ENCODE measurements at places on chromosomes 4 and X.

DNA sequence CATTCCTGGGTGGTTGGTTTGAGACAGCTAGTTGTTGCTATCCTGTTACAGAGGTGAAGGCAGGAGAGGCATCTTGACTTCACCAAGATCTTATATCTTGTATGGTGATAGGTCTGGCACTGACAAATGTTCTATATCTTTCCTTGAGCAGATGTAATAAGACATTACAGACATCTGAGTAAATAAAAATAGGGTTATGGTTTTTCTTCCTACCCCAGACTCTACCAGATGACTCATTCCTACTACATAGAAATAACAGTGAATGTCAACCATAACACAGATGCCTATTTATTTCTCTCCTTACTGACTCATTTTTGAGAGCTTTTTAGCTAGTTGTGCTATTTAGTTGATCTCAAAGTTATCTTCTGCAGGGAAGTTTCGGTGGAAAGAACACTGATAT is 21.9 kb downstream of the HNRNPH2 start:
- no peak for DNase-seq

DNA sequence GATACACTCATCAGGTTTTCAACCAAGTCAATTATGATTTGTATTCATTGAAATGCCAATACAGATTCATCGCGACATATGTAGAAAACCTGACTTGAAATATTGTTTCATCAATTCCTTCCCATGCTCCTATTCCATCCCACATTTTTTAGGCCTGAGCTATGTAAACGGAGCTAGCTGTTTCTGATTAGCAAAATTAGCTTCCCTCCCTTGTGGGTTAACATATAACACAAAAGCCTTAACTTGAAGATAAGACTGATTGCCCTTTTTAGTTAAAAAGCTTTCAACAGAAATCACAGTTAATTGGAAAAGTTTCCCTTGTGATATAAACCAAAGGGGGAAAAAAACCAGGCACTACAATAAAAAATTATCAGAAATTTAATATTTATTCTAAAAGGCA is 32.8 kb upstream of the DCLK2 start:
- no peak for DNase-seq

DNA sequence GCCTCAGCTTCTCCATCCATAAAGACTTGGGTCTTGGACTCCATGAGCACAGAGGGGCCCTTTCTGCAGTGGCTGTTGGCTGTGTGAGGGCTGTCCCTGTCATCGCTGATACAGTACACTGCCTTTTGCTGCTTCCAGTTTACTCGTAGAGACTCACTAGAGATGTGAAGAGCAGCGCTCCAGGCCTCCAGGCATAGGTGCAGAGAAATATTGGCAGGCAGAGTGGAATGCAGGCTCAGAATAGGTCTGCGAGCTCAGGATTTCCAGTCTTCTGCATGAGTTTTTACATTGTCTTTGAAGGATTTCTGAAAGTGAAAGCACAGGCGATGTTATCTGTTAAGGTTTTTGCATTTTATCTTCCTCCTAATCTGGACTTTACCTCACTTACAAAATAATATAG is 97.4 kb downstream of the AASDH start:
- DNase-seq: no peak

DNA sequence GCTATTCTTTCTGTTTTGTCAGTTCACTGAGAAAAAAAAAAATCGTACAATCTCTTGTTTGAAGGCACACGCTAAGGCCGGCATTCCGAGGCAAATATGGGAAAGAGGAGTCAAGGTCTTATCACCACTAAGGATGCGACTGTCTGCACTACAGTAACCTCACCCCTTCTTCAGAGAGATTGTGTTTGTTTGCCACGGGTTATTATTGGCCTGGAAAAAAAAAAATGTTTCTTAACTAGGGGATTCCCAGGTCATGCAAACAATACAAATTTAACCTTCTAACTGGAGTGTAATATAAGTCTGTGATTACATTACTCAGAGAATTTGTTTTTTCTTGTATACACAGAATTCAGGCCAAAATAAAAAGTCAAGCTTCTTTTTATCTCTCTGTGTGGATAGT is 168.3 kb downstream of the TMA16 start:
- no peak for DNase-seq

DNA sequence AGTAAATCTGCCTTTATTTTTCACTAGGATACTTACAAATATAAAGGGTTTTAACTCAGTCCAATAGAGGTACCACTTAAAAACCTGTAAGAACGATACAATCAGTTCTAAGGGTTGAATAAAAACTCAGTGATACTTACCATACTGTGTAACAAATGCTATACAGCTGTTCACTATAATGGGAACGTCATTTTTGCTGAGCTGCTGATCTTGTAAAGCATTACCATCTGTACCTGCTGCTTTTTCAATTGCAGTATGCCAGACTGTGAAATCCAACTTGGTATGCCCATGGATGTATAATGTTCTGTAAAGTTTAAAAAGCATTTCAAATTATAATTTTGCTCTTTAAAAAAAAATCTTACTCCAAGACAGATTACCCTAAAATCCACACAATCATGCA is 111.2 kb downstream of the ARAP2 start:
- no peak for DNase-seq

DNA sequence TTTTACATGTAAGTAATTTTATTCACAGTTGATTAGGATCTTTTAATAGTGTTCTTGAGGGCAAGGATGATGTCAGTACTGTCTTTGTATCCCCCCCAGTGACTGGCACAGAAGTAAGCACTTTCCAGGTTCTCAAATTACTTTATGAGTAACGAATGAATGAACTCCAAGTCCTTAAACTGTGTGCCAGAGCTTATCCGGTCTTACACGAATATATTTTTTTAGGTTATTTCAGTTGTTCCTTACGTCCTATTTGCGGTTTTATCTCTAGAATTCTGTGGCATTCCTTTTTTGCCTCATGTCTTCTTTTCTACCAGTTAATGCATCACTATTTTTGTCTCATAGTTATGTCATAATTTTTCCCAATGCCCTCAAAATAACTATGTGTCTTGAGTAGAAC is 106.9 kb upstream of the MID1IP1 start:
- no peak for DNase-seq

DNA sequence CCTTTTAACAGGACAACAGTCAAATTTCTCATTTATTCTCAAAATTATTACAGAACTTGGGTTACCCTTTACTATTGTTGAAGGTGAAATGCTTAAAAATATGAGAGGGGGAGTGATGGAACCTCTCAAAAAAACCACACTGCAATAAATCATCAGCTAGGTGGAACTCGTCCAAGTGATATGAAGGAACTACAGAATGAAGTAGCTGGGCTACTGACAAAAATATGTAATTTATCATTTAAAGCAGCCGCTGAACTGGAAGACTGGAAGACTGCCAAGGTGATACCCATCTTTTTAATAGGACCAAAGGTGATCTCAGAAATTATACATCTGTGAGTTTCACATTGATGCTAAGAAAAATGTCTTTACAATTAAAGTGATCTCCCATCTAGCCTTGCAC is 597.7 kb upstream of the TENM3 start:
- no peak for DNase-seq

GRCh38 chrX:67777148-67777547 is 233.3 kb downstream of the AR start:
- no peak for DNase-seq

- no peak for DNase-seq
These were observed 4.7 kb downstream of the SRPX2 start for GRCh38 chrX:100648458-100649417.

- DNase-seq: no peak
These were observed 150.3 kb downstream of the FBXW7 start for GRCh38 chr4:152385551-152385950.

DNA sequence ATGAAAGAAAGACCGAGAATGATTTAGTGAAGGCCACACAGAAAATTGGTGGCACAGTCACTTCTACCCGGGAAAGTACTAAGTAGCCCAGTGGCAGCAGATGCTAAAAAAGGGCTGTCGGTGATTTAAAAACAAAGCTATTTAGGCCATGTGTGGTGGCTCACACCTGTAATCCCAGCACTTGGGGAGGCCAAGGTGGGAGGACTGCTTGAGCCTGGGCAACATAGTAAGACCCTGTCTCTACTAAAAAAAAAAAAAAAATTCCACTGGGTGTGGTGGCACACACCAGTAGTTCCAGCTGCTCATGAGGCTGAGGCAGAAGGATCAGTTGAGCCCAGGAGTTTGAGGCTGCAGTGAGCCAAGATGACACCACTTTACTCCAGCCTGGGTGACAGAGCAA is 144.2 kb downstream of the CBR4 start:
- DNase-seq: no peak

- no peak for DNase-seq
These were observed 446.5 kb downstream of the SPRY1 start for GRCh38 chr4:123843137-123843536.

GRCh38 chrX:14032406-14032805 is 2.7 kb upstream of the GEMIN8 start:
- DNase-seq: no peak

DNA sequence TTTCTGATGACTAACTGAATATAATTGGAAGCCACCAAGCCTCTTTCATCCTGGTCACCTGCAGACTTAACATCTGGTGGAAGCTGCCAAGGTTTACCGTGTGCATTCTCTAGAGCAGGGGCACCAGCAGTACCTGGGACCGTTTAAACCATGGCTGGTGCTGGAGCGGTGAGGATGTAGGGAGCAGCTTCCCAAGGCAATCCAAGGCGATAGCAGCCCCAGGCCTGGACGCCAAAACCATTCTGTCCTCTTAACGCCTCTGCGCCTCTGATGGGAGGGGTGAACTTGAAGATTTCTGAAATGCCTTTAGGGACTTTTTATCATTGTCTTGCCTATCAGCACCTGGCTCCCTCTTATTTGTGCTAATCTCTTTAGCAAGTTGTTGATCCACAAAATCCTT is 37.3 kb upstream of the SPANXN2 start:
- DNase-seq: no peak

DNA sequence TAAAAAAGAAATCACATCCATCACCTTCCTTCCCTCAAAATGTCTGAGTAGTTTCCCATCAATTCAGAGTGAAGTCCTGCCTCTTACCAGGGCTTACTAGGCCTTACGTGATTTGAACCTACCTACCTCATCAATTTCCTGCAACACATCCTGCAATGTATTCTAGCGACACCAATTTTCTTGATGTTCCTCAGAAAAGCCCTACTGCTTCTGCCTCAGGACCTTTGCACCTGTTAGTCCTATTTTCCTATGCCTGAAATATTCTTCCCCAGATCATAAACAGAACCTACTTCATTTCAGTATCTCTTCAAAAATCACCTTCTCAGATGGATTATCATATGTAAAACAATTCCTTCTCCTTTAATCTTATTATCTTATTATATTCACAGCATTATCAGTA is 52.8 kb downstream of the ZAR1 start:
- no peak for DNase-seq

DNA sequence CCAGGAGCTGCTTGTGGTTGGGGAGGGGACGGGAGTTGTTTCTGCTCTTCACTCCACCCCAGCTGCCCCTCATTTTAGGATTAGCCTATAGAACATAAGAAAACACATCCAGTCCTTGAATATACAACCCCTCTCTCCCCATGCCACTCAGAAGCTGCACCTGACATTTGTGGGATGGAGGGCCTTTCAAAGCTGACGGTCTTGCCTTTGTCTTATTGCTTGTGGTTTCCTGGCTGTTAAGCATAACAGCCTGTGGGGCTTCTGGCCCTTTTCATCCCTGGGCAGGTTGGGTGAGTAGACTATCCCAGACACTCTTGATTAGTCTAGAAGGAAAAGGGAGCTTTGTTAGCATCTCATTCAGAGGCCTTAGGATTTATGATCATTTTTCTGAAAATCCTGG is 407.6 kb upstream of the BOD1L1 start:
- no peak for DNase-seq

- no peak for DNase-seq
These were observed 898.8 kb downstream of the C4orf33 start for GRCh38 chr4:129994715-129995114.

DNA sequence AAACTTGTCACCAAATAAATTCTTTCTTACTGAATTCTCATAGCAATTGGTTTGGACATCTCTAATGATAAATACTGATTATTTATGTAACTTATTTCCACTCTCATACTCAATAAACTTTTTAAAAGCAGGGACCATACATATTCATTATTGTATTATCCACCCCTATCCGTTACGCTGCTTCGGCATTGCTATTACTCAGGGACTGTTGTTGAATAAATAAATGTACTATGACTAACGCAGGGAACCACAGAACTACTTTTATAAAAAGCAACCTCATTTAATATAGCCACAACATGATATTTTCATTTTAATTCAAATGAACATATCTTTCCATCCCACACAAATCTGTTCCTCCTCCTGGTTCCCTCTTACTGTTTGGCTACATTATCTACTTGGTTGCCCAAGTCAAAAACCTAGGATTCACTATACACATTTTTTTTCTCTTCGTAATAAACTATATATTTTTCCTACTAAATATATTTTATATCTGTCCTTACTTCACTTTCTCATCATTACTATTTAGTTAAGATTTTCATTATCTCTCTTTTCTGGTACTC is 14.9 kb upstream of the ANKRD50 start:
- no peak for DNase-seq

GRCh38 chrX:12118134-12118533 is 20.1 kb upstream of the FRMPD4 start:
- no peak for DNase-seq

GRCh38 chr4:139756391-139757180 is 91.0 kb downstream of the MGST2 start:
- no peak for DNase-seq

DNA sequence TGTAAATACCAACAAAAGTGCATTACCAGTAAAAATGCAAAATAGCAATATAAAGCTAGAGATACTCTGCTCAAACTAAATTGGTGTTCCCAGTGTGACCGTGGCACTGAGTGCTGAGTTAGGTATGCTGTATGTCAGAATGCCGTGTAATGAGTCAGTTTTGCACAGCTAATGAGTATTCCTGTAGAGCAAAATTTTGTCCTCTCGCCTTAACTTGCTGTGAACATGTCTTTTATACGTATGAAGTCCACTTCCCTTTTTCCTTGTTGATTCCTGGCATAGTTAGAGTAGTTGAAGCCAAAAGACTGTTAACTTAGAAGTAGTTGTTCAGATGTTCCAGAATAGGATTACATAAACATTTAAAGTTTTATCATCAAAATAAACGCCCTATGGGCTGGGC is 11.5 kb downstream of the DCLK2 start:
- no peak for DNase-seq

GRCh38 chr4:163755013-163755412 is 260.5 kb downstream of the TMA16 start:
- DNase-seq: no peak

GRCh38 chr4:152307669-152308068 is 228.2 kb downstream of the FBXW7 start:
- DNase-seq: no peak

GRCh38 chrX:107669261-107669660 is 41.0 kb downstream of the PRPS1 start:
- DNase-seq: no peak

- DNase-seq: no peak
These were observed 425.1 kb downstream of the RAB28 start for GRCh38 chr4:13059019-13059418.

DNA sequence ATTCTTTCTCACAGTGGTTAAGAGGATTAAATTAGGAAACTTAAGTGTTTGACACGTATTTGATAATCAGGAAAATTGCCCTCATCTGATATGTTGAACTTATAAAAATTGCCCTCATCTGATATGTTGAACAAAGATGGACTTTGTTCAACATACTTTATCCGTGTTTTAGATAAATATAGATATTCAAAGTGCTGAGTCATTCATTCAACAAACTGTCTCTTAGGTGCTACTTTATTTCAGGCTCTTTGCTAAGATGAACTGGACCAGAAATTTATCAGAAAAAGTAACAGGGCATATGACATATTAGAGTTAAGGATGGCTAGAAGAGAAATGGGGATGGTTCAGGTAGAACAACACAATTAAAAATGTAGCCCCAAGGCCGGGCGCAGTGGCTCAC is 81.7 kb downstream of the IL1RAPL1 start:
- no peak for DNase-seq

- DNase-seq: no peak
These were observed 50.4 kb downstream of the PHKA1 start for GRCh38 chrX:72663737-72664136.

Data from activated B cell treated with CpG ODN at 0.5 μM for 24 hours (primary cell).